ENCODE measurements at places on chromosomes 2 and 18.
A peak's percentile ranks its signal among the peaks of the same experiment; 100 is the strongest.

GRCh38 chr18:57301573-57302559 lies 50.5 kb upstream of the ST8SIA3 start:
- no peak for DNase-seq

DNA sequence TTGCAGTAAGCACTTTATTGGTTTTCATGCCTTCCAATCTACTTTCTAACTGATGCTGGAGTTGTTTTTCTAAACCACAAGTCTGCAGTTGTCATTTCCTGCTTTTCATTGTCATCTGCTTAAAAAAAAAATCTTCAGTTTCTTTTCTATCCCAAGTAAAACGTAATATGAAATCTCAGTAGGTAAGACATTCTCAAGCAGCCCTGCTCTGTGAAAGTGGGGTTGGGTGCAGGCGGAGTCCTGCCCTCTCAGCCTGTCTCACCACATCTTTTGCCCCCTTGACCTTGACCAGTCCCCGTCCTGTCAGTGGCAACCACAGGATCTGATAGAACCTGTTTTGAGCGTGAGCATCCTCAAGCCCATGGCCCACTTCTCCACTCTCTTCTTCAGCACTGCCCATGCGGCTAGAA lies 80.0 kb upstream of the CPO start:
- DNase-seq, result no peak

GRCh38 chr2:144130551-144130950 lies 389.4 kb downstream of the ZEB2 start:
- DNase-seq, result no peak

- DNase-seq, result peak; percentile 41
Observed at GRCh38 chr2:136225950-136226835, 108.2 kb upstream of the CXCR4 start.

DNA sequence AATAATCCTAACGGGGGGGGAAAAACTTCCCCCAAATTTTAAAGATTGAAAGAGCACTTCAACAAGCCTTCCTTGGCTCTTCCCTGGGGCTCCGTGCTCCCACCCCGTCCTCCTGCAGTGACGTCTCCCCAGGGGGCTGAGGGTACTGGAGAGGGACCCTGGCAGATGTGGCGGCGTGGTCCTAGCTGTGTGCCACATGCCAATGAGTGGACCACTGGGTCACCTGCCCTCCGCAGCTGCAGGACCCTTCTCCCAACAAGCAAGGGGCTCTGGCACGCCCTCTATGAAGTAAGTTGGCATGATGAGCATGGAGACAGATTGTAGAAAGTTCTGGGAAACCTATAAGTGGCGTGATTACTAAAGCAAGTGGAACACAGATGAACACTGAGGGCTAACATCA lies 46.7 kb downstream of the PXDN start:
- no peak for DNase-seq

DNA sequence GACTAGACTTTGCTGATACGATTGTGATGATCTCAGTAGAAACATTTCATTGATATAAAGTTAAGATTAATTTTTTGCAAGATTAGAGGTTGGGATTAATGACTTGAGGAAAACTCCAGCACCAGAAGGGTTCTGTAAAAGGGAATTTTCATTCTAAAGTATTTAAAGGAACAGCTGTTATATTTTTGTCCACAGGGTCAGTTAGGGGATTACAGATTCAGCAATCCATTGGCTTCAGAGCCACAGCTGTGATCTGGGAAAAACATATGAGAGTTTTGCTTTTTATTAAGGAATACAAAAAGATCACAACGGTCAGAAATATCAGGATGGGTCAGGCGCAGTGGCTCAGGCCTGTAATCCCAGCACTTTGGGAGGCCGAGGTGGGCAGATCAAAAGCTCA lies 19.6 kb upstream of the REV1 start:
- DNase-seq, result no peak

DNA sequence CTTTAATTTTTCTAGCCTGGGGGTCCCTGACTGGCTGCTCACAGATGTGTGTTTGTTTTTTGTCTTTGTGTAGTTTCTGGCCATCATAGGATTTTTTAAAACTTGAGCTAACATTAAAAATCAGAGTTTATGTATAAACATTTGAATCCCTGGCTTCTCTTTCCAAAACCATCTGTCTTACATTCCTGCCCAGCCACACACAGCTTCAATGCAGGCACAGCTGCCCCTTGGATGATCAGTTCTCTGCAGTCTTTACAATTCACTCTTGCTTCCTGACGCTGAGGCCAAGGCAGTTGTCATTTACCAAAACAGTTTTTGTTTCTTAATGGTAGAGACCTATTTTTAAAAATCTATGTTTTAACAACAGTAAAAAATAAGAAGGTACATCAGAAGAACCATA lies 169.2 kb upstream of the LRRTM1 start:
- no peak for DNase-seq

DNA sequence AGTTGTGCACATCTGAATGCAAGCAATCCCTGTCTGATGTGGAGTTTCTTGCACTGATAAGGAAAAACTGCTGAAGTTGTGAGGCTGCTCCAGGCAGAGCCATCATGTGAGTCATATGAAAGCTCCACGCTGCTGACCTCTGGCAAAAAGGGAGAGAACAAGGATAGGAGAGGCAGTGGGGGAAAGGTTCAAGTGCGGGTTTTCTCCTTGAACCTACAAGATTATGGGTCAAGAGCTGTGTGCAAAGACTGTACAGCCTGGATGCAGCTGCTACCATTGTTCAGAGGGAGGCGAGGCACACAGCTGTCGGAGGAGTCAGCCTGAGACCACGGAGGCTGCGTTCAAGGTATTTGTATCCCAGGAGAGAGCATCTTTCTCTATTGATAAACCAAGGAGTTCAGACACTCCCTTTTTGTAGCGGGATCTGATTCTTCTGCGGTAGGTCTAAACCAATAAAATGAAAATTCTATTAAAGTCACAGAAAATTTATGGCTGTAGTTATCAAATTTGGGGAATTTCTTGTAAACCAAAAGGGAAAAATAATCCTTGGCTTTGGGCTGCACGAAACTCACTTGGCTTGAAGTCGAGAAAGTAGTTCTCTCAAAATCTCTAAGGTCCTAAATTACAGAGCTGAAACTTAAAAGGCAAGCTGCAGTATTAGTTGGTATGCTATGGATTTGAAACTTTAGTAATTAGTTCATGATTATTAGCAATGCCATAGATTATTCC lies at the start of gene CDK15:
TSS of gene CDK15 (plus strand) at position 96 of the 729 bp plus-strand sequence. CDS start at position 224, 128 bp downstream.
- DNase-seq, result no peak

DNA sequence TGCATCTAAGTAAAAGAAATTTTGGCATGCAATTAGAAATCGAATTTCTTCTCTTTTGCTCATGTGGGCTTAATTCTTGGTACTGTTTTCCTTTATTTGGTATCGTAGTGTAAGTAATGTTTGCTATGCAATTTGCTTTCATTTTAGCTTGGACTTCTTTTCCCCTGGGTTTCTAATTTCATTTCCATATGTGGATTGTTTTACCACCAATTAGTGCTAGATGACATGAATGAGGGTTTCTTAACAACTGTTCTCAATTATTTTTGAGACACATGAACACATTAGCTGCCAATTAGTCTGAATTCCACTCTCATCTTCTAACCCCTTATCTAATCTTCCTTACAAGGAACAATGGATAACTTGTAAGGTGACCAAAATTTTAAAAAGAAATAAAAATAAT lies 1047.2 kb upstream of the PIK3C3 start:
- no peak for DNase-seq

DNA sequence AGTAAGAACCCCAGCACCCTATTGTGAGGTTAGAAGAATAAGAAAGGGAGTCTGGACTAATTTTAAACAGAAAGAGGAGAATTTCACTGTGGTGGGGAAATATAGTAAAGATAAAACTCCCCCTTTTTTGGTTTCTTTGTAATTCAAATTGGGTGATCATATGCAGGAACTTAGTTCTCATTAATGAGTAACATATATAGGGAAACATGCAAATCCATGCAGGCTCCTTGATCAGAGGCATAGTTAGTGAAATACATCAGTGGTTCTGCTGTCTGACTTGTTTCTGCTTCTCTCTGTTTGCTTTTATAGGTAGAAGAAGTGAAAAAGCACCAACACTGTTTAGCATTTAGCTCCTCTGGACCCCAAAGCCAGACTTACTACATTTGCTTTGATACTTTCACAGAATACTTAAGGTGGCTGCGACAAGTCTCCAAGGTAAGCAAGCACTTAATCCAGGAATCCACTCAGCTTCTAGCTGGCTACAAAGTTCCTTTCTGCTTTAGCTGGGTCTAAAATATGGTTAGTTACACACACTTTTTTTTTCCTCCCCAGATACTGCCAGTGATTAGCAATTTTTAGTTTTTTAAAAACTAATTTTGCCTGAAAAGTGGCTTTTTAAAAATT lies 123.2 kb downstream of the PHLPP1 start:
- DNase-seq, result no peak

DNA sequence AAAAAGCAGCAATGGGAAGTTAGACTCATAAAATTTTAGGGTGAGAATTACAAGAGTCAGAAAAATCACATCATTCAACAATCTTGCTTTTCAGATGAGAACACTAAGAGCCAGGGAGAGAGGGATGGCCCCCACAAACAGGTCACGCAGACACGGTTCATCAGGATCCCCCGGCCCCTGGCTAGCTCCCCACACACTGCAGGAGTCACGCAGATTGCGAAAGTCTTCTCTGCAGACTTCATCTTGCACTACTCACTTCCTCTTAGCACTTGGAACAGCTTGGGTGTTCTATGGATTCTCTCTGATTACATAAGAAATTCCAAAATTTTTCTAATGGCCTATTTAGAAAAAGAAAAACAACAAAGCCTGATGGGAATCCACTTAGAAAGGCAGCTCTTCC lies 21.6 kb upstream of the SULT1C2 start:
- no peak for DNase-seq

DNA sequence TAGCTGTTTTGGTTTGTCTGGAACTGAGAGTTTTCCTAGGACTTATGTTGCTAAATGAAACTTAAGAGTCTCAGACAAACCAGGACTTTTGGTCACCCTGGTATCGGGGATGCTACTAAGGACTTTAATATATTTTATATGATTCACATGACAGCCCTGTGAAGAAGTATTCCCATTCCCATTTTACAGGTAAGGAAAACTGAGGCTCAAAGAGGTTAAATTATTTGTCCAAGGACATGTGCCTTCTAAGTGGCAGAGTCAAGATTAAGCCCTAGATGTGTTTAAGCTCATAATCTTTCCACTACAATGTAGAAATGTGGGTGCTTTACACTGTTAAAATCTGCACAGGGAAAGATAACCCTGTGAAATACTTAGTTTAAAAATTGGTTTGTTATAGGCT lies 77.7 kb upstream of the ATP5MC3 start:
- DNase-seq, result no peak

- DNase-seq, result no peak
Observed at GRCh38 chr2:237091779-237092436, 6.2 kb downstream of the COPS8 start.

DNA sequence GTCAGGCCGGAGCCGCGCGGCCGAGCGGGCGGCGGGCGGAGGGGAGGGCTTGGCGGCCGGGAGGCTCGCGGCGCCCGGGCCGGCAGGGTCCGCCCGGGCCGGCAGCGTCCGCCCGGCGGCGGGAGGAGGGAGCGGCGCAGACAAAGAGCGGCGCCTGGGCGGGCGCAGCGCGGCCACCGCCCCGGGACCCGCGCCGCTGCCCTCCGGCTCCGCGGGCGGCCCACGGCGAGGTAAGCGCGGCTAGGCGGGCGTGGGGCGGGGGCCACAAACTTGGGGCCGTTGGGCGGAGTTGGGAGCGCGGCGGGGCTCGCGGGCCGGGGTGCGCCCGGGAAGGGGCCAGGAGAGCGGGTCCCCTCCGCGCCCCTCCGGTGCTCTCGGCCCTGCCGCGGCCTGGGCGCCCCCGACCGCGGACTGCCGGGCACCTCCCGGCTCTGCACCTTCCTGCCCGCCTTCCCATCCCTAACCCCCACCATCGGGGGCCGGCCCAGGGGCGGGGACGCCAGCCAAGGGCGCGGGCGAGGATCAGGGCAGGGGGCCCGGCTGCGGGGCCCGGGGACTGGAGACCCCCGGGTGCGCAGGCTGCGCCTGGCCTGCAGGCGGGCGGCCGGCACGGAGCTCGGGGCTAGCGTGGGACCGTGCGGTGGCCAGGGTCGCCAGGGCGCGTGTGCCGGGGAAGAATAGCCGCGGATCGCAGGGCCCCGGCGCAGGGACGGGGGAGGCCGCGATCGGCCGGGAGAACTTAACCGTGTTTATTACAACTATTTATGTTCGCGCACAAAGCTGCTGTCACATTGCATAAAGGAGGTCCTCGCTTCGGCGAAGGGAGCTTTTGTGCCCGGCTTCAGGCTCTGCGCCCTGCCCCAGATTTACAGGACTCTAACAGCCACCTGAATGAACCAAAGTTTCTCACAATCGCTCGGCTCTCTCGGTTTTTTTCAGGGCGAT lies at the start of gene NCK2:
TSS of gene NCK2 (plus strand) at position 4 of the 945 bp plus-strand sequence. CDS start 110,152 bp downstream, outside the sequence.
- DNase-seq, result peak; percentile 18

GRCh38 chr18:55473058-55473457 lies 114.9 kb downstream of the TCF4 start:
- DNase-seq, result no peak

DNA sequence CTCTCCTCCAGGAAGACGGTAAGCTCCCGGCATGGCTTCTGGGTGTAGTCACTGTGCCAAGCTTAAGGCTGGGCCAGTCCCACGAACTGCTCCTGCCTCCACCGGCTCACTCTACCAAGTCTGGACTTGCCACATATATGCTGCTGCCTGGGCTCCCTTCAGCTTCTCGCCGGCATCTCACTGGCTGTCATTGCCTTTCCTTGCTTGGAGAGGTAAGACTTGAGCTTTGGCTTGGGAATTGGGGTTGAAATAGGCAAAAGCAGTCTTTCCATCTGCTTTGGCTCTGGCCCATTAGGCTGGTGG lies 481.0 kb downstream of the TGIF1 start:
- no peak for DNase-seq

DNA sequence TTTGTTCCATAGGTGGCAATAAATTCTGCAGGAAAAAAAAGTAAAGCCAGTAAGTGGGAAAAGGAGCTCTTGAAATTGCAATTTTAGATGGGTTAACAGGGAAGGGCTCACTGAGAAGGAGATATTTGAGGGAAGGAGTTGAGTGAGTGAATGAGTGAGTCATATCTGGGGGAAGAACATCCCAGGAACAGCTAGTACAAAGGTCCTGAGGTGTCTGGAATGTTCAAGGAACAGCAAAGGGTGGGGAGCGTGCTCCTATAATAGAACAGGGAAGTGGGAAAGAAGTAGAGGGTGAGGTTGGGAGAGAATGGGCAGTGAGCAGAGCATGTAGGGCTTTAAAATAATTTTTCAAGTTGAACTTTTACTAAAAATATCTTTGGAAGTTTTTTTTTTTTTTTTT lies 68.0 kb upstream of the PSME4 start:
- DNase-seq, result no peak

DNA sequence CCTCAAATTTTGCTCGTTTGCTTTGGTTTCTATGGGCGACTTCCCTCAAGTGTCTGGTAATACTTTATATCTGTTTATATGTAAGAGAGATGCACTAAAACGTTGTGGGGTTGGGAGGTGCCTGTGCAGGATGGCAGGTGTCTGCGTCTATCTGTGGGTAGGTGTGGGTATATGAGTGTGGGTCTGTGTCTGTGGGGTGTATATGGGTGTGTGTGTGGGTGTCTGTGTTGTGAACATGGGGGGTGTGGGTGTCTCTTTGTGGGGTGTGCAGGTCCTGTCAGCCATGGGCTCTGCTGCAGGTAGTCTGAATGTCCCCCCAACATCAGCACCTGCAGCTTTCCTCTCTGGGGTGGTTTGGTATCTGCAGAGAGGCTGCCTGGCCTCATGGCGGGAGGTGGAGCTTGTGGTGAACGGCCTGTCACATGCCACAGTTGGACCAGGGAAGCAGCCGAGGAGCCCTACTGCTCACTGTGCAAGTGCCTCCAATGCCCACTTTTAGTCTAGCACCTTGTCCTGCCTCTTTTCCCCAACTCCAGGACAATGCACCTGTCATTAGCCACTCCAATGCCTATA lies 90.3 kb downstream of the LPIN1 start:
- no peak for DNase-seq

Measured in CD4-positive, alpha-beta T cell treated with Interleukin-1 beta for 1 hour (primary cell).